ENCODE measurements at places on chromosomes 5 and 9.

DNA sequence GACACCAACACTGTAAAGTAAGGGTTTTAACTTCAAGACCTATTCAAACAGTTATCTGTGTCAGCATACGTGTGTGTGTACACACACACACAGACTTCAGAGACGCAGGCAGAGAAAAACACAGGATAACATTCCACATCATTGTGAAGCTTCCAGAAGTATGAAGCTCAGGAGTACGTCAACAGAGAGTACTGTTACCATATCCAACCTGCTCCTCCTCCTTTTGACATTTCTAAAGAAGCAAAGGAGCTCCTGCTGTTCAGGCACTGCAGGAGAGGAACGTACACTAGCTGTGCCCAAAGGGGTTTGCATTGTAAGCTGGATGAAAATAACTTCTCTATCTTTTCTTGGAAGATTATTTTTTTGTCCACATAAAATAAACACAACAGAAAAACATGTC is 180.7 kb downstream of the MEF2C start:
- no peak for DNase-seq

DNA sequence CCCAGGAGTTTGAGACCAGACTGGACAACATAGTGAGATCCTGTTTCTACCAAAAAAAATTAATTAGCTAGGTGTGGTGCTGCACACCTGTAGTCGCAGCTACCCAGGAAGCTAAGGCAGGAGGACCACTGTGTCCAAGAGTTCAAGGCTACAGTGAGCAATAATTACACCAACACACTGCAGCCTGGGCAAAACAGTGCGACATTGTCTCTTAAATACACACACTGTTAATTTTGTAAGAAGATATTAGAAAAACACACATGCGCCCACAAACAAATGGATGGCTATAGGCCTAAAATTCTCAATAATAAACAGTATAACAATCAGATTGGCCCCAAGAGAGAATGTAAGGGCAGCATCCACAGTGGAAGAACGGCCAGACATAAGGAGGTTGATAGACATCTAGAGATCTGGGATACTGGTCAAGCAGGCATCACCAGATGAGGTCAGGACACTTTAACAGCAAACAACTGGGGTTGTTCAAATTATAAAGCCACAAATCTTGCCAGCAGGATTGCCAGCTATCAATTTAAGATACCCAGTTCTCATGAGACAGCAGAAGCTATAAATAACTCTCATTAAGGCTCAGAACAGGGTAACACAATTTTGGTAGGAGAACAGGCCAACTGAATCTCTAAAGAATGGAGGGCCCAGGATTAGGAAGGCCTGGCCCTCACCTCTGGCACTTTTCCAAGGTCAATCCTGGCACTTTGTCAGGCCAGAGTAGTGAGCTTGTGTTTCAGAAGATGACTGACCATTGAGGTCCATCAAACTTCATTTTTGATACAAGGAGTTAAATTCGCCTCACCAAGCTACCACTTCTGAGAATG is 29.5 kb downstream of the GOLPH3 start:
- DNase-seq, result no peak

GRCh38 chr5:141969783-141970771 is 1.2 kb downstream of the RNF14 start:
- DNase-seq, result no peak

- DNase-seq, result peak; percentile 61
These were observed 960 bp downstream of the CANX start for GRCh38 chr5:179699616-179700237.

- DNase-seq, result no peak
These were observed 57.3 kb upstream of the FNIP1 start for GRCh38 chr5:131854134-131854533.

- no peak for DNase-seq
These were observed 122.5 kb upstream of the TRPM3 start for GRCh38 chr9:71243951-71244350.

GRCh38 chr5:150948539-150948938 is 43.8 kb upstream of the ZNF300 start:
- no peak for DNase-seq

Measured in stimulated activated CD4-positive, alpha-beta T cell treated with anti-CD3 and anti-CD28 coated beads, Interleukin-4, amount 100 ng/mL, for 24 hours (primary cell).